Right renal pelvis (tissue), 4 donors: ENCODE measurements at places on chromosomes 7 and 10. TPM values are rescaled to one million over a fixed set of nuclear protein-coding genes. Genes with fewer than 3 reads are reported as not detected.

The FAM25G gene
- not detected for polyA plus RNA-seq

DNA sequence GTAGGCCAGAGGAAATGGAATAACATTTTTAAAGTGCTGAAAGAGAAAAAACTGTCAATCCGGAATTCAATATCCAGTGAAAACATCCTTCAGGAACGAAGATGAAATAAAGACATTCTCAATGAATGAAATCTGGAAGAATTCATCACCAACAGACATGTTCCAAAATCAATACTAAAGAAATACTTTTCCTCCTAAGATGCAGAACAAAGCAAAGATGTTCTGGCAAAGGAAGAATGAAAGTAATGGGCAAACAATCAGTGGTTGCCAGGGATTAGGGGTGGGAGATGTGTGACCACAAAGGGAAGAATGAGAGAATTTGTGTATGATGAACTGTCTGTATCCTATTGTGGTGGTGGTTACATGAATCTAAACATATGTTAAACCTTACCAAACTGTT lies 52.8 kb upstream of the EEPD1 start:
- DNase-seq: no peak

GRCh38 chr7:1948887-1949680 lies 279.0 kb downstream of the ELFN1 start:
- no peak for DNase-seq

DNA sequence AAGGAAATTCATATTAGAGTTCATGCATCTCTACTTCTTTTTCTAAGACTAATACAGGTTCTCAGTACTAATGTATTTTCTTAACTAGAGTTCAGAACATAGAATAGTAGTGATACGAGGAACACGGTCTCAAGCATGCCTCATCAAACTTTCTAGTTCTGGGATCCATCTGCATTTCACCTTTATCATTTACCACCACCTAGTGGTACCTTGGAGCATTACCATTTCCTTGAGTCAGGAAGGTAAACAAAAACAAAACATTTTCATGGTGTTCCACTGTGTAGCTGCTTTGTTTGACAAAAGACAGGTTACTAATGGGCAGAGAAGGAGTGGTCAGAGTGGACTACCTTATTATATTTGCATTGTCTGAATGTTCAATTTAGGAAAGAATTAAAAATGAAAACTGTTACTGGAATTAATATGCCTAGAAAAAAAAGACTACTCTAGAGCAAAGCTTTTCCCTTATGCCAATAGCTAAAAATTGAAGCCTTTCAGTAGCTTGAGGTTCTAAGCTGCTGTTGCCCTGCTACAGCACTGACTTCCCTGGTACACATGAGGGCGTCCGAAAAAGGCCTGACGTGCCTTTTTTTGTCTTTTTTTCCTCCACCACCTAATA lies 44.5 kb downstream of the STARD3NL start:
- peak; percentile 39 for DNase-seq

- DNase-seq: no peak
These were observed 1.5 kb downstream of the FRAT1 start for GRCh38 chr10:97320480-97321031.

DNA sequence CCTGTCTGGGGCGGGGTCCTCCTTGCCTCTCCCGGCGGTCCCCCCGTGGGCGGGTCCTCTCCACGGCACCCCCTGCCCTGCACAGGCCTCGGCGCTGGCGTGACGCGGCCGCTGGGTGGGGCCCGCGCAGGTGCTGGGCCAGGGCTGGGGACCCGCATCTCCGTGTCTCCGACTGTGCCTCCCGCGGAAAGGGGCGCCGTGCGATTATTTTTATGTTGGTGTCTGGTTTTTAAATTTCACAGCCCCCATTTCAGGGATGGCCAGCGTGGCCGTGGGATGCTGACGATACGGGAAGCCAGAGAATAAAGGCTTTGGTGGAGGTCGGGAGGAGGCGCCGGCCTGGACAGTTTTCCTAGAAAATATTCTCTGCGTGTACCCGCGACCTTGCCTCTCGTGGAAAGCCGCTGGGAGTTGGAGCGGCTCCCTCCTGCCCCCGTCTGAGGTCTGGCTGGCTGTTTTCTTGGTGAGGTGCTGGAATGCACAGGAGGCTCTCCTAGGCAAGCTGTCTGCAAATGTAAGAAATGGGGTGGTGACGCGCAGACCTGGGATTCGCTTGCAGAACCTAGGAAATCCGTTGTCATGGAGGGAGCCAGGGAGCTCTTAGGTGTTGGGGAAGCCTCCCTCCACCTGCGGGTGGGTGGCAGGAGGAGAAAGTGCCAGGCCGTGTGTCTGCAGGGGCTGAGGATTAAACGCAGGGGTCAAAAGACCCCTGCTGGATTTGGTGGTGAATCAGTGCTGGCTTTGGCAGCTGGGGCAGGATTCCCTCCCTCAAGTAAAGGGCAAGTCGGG lies 28.7 kb upstream of the JAKMIP3 start:
- no peak for DNase-seq

DNA sequence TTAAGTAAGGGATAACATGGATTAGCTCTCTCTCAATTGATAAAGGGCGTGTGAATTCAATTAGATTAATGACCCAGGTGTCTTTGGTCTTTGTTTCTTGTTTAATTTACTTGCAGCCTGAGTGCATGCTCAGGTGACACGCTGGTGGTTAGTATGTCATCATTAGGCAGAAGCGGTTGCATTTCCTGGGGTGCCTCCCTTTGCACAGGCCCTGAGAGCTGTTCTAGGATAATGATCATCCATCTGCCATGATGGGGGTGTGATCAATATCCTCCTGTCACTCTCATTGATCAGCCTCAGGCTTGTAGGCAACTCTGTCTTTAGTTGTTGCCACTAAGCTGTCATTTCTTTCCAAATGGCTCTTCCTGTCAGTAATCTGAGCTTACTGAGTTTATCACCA lies 99.6 kb upstream of the NPS start:
- DNase-seq: no peak

The ZSCAN25 gene
- 20.9 TPM for polyA plus RNA-seq

- DNase-seq: no peak
These were observed 50.0 kb upstream of the FRMD4A start for GRCh38 chr10:14380746-14381145.

The OR6V1 gene
- not detected for polyA plus RNA-seq

GRCh38 chr10:5940807-5941218 lies 36.5 kb downstream of the IL15RA start:
- DNase-seq: no peak

DNA sequence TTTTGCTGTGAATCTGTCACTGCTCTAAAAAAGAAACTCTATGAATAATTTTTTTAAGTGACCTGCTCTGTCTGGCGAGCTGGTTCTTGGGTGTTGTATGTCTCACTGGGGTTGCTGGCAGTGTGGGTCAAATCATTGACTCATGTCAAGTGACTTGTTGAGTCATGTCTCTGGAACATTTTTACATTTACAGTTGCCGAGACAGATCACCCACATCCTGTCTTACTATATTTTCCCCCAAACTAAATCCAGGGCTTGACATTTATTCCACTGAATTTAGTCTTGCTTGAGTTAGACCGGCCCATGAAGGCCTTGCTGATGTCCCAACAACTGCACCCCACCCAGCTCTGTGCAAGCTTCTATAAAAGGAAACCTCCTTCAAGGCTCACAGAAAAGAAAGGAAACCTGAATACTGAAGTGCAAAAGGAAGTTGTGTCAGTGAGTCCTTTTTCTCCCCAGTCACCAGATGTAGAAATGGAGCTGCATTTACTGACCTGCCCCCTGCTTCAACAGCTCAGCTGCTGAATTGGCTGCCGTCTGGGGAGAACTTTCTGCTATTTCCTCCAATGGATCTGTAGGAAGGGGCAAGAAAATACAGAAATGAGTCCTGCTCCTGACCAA lies 290.3 kb downstream of the TNS3 start:
- DNase-seq: no peak

The FXYD4 gene
- polyA plus RNA-seq: 2.2 TPM

DNA sequence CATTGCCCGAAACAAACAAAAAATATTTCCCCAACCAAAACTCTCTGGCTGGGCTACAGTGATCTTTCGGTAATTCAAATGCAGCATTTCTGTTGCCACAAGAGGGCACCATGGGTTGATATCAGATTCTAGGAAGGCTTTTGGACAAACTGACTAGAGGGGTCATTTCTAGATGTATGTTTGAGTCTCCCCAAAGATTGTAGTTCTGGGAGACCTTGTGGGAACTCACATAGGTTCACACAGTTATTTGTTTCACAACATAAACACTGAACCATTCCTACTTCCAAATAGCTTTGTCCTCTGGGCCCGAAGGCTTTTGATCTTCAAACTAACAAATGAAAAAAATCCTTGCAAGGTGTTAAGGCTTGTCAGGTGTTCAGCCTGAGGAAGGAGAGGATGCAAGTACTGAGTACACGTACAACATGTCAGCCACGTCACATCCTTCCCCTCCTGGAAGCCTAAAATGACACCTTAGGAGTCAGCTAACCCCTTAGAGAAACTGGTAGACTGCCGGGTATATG lies 37.0 kb upstream of the IL15RA start:
- DNase-seq: peak; percentile 9

The LRRC4 gene
- polyA plus RNA-seq: 10.0 TPM

The TEX47 gene
- polyA plus RNA-seq: not detected

The CACNB2 gene
- polyA plus RNA-seq: 3.0 TPM

DNA sequence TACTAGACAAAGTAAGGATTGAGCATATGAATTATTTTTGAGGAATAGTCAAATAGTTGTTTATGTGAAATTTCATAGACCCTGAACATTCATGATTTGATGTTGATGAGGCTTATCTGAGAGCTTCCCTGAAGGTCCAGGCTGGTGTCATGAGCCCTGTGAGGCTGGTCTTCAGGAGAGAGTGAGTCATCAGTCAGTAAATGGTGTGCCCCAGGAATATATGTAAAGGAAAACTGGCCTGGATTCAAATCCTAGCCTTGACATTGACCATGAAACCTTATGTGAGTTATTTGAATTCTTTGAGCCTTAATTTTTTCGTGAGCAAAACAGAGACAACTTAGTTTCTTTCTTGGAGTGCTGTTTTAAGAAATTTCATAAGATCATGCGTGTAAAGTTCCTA lies 6.2 kb downstream of the TMEM236 start:
- no peak for DNase-seq

DNA sequence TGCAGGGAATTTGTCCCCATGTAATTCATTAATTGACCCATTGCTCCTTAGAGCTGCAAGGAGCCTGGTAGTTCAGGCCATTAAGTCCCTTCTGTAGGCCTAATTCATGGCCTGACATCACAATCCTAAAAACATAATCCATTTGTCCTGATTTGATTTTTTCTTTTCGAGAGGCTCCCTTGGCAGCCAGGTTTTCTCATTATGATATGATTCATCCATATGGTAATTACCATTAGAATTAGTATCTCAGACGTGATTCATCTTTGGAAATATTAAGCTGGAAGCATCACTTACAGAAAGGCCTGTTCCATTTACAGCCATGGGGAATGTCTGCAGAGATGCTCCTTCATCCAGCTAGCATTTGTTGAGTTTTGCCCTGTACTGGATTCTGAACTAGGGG lies 128.5 kb downstream of the PLCE1 start:
- DNase-seq: no peak

DNA sequence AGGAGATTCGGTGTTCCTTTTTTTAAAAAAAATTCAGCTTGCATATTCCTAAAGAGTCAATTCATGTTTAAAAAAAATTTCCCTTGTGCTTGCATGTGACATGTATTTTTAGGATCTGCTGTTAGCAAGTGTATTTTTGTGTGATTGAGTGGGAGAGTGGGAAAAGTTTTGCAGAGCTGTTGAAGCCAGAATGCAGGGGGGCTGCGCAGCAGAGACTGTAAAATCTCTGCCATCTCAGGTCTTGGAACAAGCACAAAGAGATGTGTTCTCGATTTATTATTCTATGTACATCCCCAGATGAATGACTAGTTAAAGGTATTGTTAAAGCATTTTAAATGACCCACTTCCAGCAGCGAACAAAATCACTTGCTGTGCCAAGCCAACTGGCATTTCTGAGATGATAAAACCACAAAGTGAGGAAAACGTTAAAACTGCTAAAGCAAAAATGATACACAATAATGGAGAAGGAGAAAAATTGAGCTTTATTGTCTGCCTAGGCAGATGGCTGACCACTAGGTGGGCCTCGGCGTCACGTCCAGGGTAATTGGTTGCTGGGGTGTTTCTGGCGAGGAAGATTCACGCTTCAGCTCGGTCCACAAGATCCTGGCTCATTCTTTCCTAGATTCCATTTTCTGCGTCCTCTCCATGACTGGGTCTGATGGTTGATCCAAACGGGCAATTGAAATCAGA lies 67.0 kb upstream of the ATRNL1 start:
- DNase-seq: no peak

The CNTNAP2 gene
- 22.5 TPM for polyA plus RNA-seq

- DNase-seq: no peak
These were observed 166.1 kb downstream of the PPP1R3A start for GRCh38 chr7:113752689-113753088.

GRCh38 chr10:116175231-116175630 lies 97.8 kb downstream of the GFRA1 start:
- DNase-seq: no peak

The NOC3L gene
- 23.0 TPM for polyA plus RNA-seq

The ZNF789 gene
- polyA plus RNA-seq: 24.1 TPM

DNA sequence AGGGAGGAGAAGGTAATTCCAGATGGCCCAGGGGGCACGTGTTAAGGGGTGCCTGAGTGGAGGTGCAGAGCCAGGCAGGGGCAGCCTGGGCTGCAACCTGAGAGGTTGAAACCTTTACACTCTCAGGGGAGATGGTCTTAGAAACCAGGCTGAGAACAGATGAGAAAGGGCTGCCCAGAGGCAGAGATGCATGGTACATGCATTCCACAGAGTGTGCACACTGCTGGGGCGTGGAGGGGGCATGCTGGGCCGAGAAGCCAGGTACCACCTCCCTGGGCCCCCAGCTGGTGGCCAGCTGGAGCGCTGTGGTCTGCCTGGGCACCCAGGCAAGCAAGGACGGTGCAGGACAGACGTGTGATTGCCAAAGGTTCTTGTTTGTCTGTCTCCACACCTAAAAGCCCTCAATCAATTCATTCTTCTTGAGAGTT lies 14.1 kb upstream of the CSGALNACT2 start:
- DNase-seq: no peak

DNA sequence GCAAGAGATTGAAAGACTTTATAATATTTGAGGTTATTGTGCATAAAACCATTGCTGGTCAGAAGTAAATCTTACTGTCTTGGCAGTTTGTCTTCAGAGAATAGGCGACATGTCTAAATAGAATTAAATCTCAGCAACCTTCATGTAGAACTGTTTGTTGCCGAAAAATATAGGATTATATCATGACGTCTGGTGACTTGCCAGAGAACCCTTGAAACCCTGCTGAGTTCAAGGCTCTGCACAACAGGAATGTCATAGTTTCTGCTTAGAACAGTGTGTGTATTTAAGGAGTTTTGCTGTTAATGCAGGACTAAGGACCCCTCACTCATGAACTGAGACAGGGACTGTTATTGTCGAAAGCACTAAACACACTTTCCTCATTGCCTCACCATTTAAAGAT lies 206.4 kb upstream of the ETV1 start:
- DNase-seq: no peak
